Stimulated activated CD4-positive, alpha-beta T cell treated with anti-CD3 and anti-CD28 coated beads, Interleukin-4, amount 100 ng/mL, for 4 hours (primary cell): ENCODE measurements at places on chromosomes 5 and 9.

GRCh38 chr5:38420691-38421390 is 135.6 kb downstream of the LIFR start:
- no peak for DNase-seq

DNA sequence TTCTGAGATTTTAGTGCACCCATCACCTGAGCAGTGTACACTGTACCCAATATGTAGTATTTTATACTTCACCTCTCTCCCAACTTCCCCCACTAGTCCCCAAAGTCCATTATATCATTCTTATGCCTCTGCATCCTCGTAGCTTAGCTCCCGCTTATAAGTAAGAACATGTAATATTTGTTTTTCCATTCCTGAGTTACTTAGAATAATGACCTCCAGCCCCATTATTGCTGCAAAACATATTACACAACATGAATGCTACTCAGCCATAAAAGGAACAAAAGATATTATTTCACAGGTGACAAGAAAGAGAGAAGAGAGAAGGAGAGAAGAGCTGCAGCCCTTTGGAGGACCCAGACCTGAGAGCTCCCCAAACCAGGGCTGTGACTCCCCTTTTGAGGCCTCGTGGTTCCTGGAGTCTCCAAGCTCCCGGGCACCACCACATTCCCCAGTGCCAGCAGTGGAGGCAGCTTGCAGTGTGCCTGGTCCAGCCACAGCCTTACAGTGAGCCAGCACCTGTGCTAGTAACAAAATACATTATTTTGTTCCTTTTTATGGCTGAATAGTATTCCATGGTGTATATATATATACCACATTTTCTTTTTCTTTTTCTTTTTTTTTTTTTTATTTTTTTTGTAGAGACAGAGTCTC is 194.5 kb upstream of the DAB2 start:
- DNase-seq = no peak

DNA sequence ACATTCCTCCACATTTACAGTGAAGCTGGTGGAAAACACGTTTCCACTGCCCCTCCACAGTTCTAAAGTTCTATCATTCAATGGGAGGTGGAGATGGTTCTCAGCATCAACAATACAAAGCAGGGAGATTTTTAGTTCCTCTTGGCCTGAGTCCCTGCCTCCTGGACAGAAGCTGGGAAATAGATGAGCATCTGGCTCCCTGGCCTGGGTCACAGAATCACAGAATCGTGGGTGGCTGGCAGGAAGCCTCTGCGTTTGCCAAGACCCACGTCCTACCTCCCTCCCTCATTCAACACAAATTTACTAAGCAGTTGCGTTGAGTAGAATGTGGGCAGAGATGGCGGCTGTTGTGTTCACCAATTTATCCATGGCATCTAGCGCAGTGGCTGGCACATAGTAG is 5.2 kb upstream of the PPARGC1B start:
- no peak for DNase-seq

- DNase-seq = peak; percentile 25
Measured at GRCh38 chr9:35605351-35606137, 482 bp downstream of the TESK1 start.

GRCh38 chr5:138870611-138871010 is 4.5 kb downstream of the LRRTM2 start:
- no peak for DNase-seq

- no peak for DNase-seq
Measured at GRCh38 chr5:144644317-144644716, 473.6 kb downstream of the KCTD16 start.

DNA sequence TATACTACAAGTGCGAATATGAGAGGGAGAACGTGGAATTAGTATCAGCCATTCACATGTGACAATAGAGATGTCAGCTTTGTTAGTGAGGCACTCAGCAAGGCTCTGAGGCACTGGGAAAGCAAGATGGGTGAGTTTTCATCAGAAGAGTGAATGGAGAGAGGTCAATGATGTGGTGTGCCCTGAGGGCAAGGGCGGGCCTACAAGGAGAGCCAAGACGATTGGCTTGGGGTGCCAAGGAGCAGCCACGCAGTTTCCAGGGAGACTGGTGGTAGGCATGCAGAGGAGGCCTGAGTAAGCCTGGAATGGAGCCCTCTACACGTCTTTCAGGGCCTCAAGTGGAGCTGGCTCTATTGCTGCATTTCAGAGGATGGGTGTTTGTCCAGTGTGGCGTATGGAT is 24.7 kb downstream of the BTF3 start:
- no peak for DNase-seq

GRCh38 chr9:11735391-11735790 is 957.8 kb upstream of the TYRP1 start:
- no peak for DNase-seq

DNA sequence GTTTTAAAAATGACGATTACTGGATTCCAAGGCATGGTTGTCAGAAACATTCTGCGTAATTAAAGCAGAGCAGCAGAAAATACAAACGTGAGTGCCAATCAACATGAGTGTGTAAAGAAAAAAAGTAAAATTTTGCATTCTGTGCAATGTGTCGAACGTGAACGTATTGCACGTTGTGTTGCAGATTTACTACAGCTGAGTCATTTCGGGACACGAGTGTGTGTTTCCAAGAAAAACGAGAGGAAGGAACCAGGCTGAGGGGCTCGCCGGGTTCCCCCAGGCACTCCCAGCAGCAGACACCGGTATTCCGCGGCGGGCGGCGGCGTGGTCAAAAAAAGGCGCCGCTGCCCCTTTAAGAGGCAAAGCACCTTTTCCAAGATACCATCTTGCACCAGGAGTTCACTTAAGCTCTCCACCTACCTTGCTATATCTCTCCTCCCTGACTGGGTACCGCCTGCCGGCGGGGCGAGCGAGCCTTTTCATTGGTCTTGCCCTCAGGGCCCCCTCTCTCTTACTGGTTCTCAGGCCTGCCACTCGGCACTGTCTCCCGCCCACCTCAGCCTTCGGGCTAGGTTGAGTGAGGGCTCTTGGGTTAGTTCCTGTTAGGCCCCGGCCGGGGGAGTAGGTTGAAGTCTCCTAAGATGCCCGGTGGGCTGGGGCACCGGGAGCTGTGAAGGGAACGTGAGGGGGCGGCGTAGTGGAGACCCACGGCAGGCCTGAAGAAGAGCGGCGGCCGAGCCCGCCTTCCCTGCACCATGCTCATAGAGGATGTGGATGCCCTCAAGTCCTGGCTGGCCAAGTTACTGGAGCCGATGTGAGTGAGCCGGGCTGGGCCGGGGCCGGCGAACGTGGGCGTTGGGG is at the start of gene RBM27:
TSS of gene RBM27 (plus strand) at position 595 of the 861 bp plus-strand sequence. CDS start at position 756, 161 bp downstream.
- DNase-seq = peak; percentile 97

GRCh38 chr5:118224546-118224945 is 763.8 kb downstream of the DTWD2 start:
- no peak for DNase-seq

DNA sequence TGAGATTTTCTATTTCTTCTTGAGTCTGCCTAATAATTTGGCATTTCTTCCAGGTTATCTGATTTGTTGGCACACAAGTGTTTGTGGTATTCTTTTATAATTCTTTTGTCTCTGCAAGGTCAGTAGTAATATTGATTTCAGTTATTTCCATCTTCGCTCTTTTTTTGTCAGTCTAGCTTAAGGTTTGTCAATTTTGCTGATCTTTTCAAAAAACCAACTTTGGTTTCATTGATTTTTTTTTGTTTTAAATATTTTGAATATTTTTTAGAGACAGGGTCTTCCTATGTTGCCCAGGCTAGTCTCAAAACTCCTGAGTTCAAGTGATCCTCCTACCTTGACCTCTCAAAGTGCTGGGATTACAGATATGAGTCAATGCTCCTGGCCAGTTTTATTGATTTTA is 162.8 kb downstream of the BARX1 start:
- DNase-seq = no peak

DNA sequence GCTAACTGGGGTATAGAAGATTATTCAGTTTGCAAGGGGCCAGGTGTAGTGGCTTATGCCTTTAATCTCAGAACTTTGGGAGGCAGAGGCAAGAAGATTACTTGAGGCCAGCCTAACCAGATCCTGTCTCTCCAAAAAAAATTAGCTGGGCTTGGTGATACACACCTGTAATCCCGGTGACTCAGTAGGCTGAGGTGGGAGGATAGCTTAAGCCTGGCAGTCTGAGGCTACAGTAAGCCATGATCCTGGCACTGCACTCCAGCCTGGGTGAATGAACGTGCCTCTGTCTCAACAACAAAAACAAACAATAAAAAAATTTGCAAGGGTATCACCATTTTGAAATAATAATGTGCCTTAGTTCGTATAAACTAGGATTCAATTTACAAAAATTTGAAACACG is 51.3 kb downstream of the BAAT start:
- no peak for DNase-seq

GRCh38 chr5:151097061-151097460 is 16.2 kb upstream of the TNIP1 start:
- DNase-seq = no peak

- DNase-seq = no peak
Measured at GRCh38 chr9:15867334-15867733, 314.5 kb downstream of the CCDC171 start.

DNA sequence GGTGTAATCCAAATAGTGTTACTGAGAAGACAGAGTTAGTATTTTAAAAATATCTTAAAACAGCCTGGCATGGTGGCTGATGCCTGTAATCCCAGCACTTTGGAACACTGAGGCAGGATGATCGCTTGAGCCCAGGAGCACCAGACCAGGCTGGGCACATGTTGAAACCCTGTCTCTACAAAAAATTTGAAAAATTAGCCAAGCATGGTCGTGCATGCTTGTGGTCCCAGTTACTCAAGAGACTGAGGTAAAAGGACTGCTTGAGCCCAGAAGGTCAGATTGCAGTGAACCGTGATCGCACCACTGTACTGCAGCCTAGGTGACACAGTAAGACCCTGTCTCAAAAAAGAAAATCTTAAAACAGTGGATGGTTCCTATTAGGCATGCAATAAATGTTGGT is 12.4 kb downstream of the IFNA1 start:
- no peak for DNase-seq

DNA sequence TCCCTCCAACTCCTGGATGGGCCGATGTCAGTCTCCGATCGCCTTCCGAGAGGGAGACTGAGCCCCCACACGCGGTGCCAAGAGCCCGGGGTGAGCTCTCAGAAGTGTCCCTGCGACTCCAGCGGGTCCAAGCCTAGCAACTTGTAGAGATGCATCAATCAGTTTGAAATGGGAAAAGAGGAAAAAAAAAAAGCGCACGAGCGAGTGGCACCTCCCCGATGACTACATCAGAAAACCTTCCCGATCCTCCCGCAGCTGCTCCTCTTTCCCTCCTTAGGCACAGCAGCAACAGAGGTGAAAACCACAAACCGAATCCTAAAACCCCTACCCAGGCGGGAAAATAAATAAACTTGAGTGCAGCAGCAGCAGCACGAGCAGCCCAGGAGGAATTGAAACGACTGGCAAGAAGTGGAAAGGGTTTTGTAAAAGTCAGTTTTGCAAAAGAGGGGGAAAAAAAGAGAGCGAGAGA is 1.0 kb upstream of the EFNA5 start:
- DNase-seq = no peak

- no peak for DNase-seq
Measured at GRCh38 chr5:177304392-177305119, 957 bp downstream of the PRELID1 start.

- DNase-seq = no peak
Measured at GRCh38 chr5:94326586-94326985, 291.8 kb downstream of the KIAA0825 start.

DNA sequence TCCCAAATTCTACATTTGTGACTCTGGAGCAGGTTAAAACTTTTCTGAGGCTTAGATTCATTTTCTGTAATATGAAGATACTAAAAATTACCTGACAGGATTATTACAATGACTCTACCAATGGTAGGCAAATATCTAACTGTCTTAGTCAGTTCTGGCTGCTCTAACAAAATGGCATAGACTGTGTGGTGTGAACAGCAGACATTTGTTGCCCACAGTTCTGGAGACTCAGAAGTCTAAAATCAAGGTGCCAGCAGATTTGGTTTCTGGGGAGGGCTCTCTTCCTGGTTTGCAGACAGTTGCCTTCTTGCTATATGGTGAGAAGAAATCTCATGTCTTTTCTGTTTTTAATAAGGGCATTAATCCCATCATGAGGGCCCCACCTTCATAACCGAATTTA is 245.1 kb downstream of the MAST4 start:
- DNase-seq = no peak

DNA sequence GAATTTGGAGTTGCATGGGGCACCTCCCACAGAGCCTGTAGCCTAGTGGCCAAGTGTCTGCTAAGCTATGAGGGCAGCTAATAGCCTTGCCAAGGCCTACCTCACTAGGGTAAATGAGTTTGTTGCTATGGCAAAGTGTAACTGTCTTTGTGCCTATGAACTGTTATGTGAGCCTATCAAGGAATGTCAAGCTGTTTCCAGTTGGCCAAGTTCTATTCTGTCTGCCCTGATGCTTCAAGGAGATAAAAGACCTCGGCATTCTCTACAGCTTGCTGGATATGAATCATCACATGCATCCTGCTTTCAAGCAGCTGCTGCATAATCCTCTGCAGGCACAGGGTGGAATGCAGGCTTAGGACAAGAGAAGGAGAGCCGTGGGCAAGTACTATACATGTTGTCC is 69.8 kb upstream of the CCDC112 start:
- DNase-seq = no peak

GRCh38 chr9:126723807-126724172 is 81.0 kb upstream of the ZBTB43 start:
- DNase-seq = no peak

DNA sequence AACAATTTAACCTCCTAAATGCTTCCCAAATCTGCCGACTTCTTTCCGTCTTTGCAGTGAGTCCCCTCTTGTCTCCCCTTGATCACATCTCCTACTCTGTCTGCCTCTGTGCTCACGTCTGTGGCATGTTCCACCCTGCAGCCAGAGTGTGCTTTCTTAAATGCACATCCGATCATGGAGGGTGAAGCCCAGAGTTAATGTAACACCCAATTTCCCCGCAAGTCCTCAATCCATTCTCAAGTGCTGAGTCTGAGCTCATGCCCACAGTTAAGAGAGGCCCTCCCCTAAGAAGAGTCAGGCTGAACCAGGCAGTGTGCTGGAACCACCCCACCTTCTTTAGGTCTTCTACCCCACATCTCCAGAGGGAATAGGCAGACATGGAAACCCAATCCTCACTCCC is 164.8 kb downstream of the EPB41L4A start:
- no peak for DNase-seq

GRCh38 chr9:114250235-114250568 is 72.7 kb upstream of the ORM1 start:
- no peak for DNase-seq

DNA sequence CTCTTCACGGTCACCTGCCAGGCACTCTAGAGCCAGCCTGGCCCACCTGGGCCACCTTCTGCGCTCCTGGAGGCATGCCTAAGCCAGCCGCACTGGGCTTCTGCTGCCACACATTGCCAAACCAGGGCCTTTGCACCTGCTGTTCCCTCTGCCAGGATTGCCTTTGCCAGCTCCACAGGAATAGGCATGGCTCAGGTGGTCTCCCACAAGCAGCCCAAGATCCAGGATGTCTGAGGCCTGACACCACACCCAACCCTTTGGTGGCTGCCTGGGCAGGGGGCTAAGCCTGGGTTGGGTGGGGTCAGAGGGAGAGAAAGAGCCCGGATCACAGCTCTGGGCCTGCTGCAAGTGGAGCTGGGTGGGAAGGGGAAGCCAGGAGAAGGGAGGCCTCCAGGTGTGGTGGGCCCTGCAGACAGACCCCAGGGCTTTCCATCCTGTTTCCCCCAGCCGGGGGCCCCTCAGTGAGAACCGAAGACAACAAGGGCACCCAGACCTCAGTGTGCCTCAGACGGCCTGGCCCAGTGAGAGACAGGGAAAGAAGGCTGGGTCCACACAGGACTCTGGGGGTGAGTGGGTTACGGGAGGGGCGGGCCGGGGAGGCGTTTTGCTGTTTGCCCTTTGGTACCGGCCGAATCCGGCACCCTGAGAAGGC is 672 bp upstream of the SUSD3 start:
- no peak for DNase-seq

GRCh38 chr5:2102819-2103776 is 220.4 kb upstream of the IRX4 start:
- DNase-seq = no peak

- no peak for DNase-seq
Measured at GRCh38 chr9:105413525-105413924, 34.3 kb upstream of the FSD1L start.
